ENCODE measurements at places on chromosomes 1 and 21.

DNA sequence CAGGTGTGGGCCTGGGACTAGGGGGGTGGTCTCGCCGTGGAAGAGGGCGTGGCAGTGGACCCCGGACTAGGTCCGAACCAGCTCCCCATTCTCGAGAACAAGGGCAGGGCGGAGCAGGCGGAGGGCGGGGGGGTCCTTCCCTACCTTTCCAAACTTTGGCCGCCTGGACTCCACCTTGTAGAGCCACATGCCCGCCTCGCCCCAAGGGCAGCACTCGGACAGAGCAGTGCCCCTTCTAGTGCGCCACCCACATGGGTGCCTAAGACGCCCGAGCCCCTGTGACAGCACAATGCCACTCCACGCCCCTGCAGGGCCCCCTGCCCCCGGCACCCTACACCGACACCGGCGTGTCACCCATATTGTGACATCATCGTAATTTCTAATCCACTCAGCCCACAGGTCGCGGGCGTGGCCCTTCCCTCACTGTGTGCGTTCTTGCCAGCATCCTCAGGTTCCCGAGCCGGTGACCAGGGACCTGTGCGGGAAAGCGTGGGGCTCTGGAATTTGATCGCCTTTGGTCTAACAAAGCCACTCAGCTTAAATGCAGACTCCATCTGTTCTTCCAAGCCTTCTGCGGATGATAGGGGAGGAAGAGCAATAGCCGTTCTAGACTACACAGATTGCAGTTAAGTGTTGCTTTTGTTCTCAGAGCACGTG lies 553 bp upstream of the STMN1 start:
- no peak for DNase-seq

- no peak for DNase-seq
These were observed 87.2 kb downstream of the LAMC2 start for GRCh38 chr1:183273300-183273699.

GRCh38 chr1:23558140-23558871 lies 995 bp downstream of the ID3 start:
- no peak for DNase-seq

DNA sequence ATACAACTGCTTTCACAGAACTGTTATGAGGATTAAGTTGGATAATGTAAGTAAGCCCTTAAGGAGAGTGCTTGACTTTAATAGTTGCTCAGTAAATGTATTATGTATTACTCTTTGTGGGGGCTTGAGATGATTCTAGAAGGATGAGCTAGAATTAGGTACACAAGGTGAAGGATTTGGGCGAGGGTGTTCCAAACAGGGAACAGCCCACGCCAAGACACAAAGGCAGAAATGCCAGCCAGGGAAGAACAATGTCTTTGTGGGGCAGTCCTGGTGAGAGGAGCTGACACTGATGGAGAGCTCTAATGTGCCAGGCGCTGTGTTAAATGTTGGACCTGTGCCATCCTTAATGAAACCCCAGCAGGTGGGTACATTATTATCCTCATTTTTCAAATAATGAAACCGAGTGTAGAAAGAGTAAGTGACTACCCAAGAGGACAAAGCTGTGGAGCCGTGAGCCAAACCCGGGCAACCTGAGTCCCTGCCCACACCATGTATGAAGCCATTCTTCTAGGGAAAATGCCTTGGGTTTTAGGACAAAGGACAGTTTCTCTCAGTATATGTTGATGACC lies 362.4 kb downstream of the HHAT start:
- DNase-seq, result no peak

DNA sequence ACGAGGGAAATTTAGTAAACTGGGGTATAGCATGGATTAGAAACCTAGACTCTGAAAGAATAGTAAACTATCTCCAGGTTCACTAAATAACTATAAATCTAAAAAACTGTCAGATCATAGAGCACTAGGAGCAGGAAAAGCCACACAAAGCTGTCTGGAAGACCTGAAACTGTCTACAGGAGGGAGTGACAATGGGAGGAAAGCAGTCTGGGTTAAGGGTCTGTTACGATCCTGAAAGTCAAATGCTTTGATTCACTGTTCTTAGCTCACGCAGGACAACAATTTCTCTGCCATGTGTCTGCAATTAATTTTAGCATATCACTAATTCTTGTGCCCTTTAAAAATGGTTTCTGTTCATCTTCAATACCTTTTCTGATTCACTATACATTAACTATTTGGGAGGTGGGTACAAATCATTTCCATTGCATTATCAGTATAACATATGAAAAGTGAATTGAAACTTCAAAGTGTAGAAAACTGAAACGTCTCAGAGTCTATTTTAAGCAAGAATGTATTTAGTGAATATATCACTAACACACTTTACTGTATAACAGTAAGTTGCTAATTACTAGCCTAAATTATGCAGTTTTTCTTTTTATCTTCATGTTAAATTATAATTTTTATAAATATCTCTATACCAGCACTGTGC lies 18.4 kb downstream of the CEP170 start:
- no peak for DNase-seq

- DNase-seq, result no peak
These were observed 2.8 kb downstream of the GCSAML start for GRCh38 chr1:247551721-247552120.

DNA sequence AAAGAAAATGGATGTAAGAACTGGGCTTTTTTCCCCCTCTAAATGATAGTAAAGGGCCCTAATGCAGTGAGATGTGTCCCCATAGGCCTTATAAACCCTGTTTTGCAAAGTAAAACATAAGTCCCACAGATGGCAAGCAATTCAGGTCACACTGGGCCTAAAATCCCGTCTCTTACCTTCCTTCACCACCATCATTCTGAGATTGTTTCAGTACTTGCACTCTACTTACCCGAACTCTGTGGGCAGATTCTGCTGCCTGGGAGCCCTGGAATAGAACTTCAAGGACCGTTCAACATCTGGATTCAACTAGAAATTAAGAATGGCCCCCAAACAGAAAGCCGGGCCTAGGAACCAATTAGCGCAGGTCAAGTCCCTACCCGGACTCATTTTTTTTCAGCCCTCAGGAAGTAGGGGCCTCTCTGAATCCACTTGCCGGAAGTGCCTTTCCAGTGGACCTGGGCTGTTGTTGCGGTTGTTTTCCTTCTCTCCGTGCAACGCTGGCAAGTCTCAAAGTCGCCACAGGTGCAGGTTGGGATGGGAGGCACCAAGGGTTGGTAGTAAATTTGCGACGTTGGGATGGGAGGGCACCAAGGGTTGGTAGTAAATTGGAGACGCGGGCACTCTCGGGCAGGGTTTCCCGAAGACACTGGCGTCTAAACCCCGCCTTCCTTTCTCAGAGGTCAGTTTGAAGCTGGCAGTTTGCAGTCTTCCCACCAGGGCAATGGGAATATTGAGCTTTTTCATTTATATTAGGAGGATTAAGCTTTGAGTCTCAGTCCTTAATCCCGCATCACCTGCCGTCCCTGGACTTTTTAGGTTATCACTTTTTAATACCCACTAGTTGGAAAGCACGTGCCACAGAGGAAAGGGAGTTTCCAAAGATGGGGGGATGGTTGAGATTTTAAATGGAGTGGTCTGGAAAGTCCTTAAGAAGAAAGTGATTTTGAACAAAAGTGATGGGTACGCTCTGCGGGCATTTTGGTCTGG lies at the start of gene TMEM69:
TMEM69 (plus strand) TSS at position 428 of the 987 bp plus-strand sequence. CDS start 2,888 bp downstream, outside the sequence.
- DNase-seq, result peak; percentile 66

DNA sequence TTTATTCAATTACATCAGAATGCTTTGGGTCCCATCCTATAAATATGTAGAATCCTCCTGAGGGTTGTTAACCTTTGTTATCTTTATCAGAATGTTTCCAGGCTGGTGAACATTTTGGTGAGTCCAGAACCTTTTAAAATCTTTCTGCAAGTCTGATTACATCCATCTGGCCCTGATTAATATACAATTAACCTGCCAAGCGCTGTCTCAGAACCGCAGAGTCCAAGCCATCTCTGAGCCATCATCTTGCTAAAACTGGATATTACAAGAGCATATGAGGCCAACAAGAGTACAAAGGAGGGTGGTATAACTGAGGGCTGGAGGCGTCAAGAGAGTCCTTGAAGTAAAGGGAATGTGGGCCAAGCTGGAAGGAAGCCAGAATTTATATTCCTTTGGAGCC lies 88.6 kb upstream of the ZC3H11B start:
- no peak for DNase-seq

Measured in RWPE2 (cell line).